CD4-positive, alpha-beta T cell treated with Interleukin-12 subunit alpha and Interleukin-12 subunit beta, for 1 hour (primary cell): ENCODE measurements at places on chromosomes 1 and 21.

- no peak for DNase-seq
These were observed 190.7 kb upstream of the RUNX1 start for GRCh38 chr21:35239811-35240219.

- DNase-seq, result no peak
These were observed 420 bp upstream of the VPS13D start for GRCh38 chr1:12229386-12229834.

- DNase-seq, result peak; percentile 42
These were observed 96.9 kb upstream of the AKT3 start for GRCh38 chr1:243946946-243947345.

DNA sequence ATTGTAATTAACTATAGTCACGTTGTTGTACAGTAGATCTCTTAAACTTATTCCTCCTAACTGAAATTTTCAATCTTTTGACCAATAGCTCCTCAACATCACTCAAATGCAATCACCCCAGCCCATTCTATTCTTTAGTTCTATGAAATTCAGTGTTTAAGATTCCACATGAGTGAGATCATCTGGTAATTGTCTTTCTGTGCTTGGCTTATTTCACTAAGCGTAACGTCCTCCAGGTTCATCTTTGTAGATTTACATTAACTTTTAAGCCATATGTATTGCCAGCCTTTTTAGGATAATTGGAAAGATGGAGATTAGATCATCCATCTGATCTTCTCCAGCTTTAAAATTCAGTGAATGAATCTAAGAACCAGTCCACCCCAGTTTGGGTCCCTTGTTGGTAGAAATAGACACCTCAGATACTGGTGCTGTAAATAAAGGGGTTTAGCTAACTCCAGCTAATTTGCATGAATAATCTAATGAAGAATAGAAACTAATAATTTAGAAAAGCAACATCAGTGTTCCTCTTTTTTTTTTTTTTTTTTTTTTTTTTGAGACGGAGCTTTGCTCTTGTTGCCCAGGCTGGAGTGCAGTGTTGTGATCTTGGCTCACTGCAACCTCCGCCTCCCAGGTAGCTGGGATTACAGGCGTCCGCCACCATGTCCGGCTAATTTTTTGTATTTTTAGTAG, 7.0 kb downstream of the S100A10 start:
- no peak for DNase-seq

GRCh38 chr1:114703242-114703641, 7.9 kb upstream of the AMPD1 start:
- no peak for DNase-seq
